ENCODE measurements at places on chromosomes 2 and 18. TPM values are rescaled to one million over a fixed set of nuclear protein-coding genes. Genes with fewer than 3 reads are reported as not detected.

DNA sequence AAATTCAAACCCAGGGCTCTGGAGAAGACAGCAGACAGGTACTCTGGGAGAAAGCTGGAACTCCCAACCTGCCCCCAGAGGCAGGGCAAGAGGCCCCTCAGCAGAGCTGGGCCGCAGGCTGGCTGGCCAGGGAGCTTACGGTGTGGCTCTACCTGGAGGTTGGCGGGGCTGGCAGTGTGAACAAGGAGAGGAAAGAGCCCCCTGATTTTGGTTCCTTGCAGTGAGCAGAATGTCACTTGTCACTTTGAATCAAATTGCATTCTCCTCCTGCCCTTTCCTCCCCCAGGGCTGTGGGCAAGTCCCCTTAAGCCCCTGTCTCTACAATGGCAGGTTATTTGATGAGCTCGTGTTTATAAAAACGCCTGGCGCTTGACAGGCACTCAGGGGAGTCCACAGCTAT is 32.6 kb downstream of the MYO7B start:
- peaks cover 9% of the 10 kb centered on the region for H3K4me1 ChIP-seq
- no peak overlapping the region for H3K27ac ChIP-seq
- H3K36me3 ChIP-seq: no peaks in the 10 kb centered on the region
- no peak for DNase-seq
- no peaks in the 10 kb centered on the region for H3K27me3 ChIP-seq
- no peak overlapping the region for H3K4me3 ChIP-seq

DNA sequence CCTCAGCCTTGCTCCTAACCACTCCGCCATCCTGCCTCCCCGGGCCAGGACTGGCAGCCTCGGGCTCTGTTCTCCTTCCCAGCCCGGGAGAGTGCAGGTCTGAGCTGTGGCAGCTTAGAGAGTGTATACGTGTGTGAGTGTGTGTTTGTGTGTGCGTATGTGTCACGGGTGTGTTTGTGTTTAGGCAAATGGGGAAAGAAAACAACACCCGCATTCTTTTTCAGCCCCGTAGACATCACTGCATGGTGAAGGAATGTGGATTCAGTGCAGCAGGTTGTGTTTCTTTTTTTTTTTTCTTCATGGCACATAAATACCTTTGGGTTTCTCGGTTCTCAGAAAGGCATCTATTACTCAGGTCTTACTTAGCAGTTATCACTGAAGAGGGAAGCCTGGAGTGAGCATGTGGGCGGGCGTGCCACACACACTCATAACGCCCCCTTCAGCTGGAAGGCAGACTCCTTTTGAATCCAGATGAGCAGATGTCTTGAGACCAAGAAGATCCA is 44.2 kb downstream of the GLI2 start:
- H3K27ac ChIP-seq: no peak overlapping the region
- H3K27me3 ChIP-seq: no peaks in the 10 kb centered on the region
- H3K4me1 ChIP-seq: peaks cover 4% of the 10 kb centered on the region
- H3K36me3 ChIP-seq: no peaks in the 10 kb centered on the region
- no peak overlapping the region for H3K4me3 ChIP-seq
- no peak for DNase-seq

DNA sequence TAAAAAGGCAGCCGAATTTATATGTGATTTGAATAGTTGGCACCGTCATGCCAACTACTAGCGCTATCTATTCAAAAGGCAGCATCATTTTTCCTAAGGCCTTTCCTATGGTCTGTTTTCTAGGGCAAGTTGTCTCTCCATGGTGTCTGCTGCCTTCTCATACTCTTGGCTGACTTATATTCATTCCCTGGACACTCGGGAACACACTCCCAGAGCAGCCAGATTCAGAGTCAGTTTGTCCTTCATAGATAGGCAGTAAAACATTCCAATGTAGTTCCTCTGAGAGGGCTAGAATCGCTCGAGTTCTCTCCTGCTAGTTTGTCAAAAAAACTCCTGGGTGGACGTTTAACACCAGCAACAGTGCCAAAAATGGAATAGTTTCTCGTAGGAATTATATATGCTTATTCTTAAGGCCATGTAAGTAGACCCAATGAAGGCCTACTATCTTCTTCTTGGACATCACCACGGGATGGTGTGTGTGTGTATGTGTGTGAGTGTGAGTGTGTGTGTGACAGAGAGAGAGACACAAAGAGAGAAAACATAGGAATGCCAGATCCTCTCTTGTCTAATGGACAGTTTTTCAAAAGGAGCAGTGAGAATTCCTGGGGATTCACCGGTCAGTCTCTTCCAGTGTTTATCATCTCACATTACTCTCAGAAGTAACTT is 129.3 kb upstream of the CTAGE1 start:
- no peaks in the 10 kb centered on the region for H3K27me3 ChIP-seq
- no peak overlapping the region for H3K4me3 ChIP-seq
- no peak for DNase-seq

GRCh38 chr2:75379476-75380210 is 180.3 kb upstream of the TACR1 start:
- DNase-seq: no peak
- H3K36me3 ChIP-seq: peaks cover 7% of the 10 kb centered on the region
- no peaks in the 10 kb centered on the region for H3K27me3 ChIP-seq

GRCh38 chr18:57077786-57078552 is 68.9 kb upstream of the BOD1L2 start:
- H3K27ac ChIP-seq: no peak overlapping the region
- no peak overlapping the region for H3K4me3 ChIP-seq
- peaks cover 10% of the 10 kb centered on the region for H3K4me1 ChIP-seq
- no peaks in the 10 kb centered on the region for H3K36me3 ChIP-seq
- DNase-seq: peak; percentile 7

DNA sequence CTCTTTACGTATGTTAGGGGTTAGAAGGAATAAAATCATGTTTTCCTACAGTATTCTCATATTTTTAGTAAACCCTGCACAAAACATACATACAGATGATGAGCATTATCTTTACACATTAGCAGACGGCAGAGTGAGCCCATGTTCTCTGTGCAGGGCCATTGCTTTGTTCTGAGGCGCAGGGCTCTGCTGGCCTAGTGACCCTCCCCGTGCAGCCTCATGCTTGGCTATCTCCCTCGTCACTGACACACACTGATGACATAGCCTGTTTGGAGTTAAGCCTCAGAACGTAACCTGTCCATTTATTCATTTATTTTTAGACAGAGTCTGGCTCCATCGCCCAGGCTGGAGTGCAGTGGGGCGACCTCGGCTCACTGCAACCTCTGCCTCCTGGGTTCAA is 115.9 kb upstream of the FOSL2 start:
- H3K27me3 ChIP-seq: no peaks in the 10 kb centered on the region
- no peak overlapping the region for H3K4me3 ChIP-seq
- H3K4me1 ChIP-seq: peaks cover 28% of the 10 kb centered on the region
- DNase-seq: no peak
- peaks cover 8% of the 10 kb centered on the region for H3K36me3 ChIP-seq

GRCh38 chr2:235501673-235502031 is 7.8 kb downstream of the AGAP1 start:
- H3K4me1 ChIP-seq: peaks cover 15% of the 10 kb centered on the region
- no peak for DNase-seq
- no peak overlapping the region for H3K4me3 ChIP-seq
- no peak overlapping the region for H3K27ac ChIP-seq
- H3K27me3 ChIP-seq: peaks cover 62% of the 10 kb centered on the region
- H3K36me3 ChIP-seq: no peaks in the 10 kb centered on the region

DNA sequence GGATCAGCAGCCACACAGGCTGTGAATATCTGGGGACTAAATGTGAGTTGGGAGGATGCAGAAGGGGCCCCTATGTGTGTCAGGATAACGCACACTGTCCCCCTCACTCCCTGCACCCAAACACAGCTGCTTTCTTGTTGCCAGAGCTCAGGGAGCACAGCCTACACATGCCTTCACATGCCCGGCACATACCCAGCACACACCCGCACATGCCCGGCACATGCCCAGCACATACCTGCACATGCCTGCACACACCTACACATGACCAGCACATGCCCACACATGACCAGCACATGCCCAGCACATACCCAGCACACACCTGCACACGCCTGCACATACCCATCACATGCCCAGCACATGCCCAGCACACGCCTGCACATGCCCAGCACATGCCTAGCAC is 75.6 kb downstream of the TPO start:
- peak overlapping the region; percentile 59 for H3K27ac ChIP-seq
- H3K27me3 ChIP-seq: no peaks in the 10 kb centered on the region
- DNase-seq: no peak
- no peak overlapping the region for H3K4me3 ChIP-seq
- H3K4me1 ChIP-seq: peaks cover 3% of the 10 kb centered on the region
- H3K36me3 ChIP-seq: no peaks in the 10 kb centered on the region

DNA sequence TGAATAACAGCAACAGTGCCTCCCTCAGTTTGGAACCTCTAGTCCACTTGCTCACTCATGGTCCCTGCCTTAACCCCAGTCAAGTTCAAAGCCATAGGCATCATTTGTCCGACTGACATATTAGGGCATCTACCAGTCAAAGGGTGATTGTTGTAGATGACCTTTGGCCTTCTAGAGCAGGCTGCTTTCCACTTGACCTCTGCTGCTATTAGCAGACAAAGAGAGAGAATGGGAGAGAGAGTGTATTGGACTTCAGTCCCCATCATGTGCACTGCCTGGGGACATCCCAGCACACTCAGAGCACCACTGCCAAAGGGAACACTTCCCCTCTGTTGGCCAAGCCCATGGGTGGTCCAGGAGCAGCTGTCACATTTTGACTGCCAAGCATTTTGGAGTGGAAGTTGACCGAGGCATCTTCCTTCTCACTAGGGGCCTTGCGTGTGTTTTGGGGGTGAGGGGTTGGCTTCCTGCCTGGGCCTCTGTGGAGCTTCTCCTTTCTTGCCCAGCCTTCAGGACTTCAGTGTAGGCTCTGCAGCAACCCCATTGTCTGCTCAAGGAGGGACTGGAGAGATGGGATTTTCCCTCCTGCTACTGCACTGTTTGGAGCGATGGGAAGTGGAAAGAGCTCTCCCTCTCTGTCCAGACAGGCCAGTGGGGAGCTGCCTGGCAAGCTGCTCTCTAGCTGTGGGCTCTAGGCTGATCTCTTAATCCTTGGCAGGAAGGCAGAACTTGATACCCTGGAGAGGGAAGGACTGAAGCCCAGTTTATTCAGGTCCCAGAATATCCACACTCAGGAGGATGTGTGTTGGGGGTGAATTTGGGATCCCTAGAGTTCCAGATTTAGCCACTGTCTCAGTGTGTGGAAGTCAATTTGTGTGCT is 68.1 kb downstream of the TMEM247 start:
- H3K4me3 ChIP-seq: no peak overlapping the region
- H3K27ac ChIP-seq: no peak overlapping the region
- H3K27me3 ChIP-seq: no peaks in the 10 kb centered on the region
- no peak for DNase-seq
- H3K36me3 ChIP-seq: no peaks in the 10 kb centered on the region

The CNRIP1 gene
- not detected for total RNA-seq

DNA sequence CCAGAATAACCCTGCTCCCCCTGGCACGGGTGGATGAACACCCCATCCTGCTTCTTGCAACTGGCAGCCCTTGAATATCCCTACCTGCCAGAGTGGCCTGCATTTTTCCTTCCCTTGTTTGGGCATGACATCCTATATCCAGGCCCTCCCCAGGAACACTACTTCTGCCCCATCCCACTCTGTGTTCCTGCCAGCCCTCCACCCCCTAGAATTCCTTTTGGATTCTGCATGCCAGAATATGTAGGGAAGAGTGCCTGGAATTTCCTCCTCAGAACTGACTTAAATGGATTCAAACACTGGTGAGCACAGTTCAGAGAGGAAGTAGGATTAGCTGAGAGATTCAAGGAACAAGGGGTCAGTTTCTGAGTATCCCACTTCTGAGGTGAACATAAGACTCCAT is 123.5 kb upstream of the PELI1 start:
- H3K36me3 ChIP-seq: no peaks in the 10 kb centered on the region
- H3K27ac ChIP-seq: no peak overlapping the region
- no peak for DNase-seq
- no peaks in the 10 kb centered on the region for H3K27me3 ChIP-seq
- no peak overlapping the region for H3K4me3 ChIP-seq
- no peaks in the 10 kb centered on the region for H3K4me1 ChIP-seq

DNA sequence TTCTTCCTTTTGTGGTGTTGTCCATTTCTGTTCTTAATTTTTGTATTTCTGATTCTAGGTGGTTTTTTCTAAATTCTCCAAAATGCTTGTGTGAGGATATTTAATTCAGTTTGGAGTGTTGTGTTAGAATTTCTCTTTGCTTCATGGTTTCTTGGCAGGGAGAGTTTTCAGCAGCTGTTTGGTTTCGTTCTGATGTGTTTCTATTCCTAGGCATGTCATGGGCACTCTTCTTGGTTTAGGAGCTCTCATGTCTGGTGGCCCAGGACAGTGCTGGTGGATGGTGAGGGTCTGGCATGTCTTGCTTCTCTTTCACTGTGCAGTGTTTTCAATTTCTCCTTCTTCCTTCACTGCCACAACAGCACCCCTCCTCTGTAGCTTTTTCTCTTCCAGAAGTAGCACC is 52.9 kb downstream of the OSBPL6 start:
- H3K4me3 ChIP-seq: no peak overlapping the region
- peaks cover 2% of the 10 kb centered on the region for H3K27me3 ChIP-seq
- H3K36me3 ChIP-seq: no peaks in the 10 kb centered on the region
- DNase-seq: no peak

The GPR55 gene
- total RNA-seq: 0.35 TPM

DNA sequence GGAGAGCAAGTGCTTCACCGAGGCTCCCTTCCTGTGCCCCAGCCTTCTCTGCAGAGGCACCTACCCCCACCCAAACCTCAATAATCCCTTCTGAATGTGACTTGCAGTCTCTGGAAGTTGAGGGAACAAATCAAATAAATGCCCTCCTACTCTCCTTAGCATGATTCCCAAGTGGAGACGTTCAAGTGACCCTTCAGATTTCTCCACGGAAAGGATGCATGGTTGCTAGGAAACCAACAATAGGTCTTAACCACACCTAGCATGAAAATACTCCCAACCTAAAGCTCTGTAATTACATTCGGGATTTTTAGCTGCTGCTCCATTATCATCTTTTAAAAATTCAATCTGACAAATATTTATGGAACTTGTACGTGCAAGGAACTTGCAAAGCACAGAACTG is 50.2 kb upstream of the CABLES1 start:
- H3K27me3 ChIP-seq: no peaks in the 10 kb centered on the region
- H3K36me3 ChIP-seq: no peaks in the 10 kb centered on the region
- H3K4me1 ChIP-seq: no peaks in the 10 kb centered on the region
- no peak overlapping the region for H3K4me3 ChIP-seq
